ENCODE measurements at places on chromosomes 6 and 20. TPM values are rescaled to one million over a fixed set of nuclear protein-coding genes. Genes with fewer than 3 reads are reported as not detected.

WFDC12 gene
- total RNA-seq, result not detected

LY86 gene
- total RNA-seq, result 2.2 TPM

SCRT2 gene
- 2.0 TPM for total RNA-seq

RRAGD gene
- 99.2 TPM for total RNA-seq

HEY2 gene
- total RNA-seq, result 0.62 TPM

SGK2 gene
- not detected for total RNA-seq
